Activated CD4-positive, alpha-beta memory T cell treated with anti-CD3 and anti-CD28 coated beads, Interleukin-2, amount 10 ng/mL, durations not matched to agents 7 days and 5 days (primary cell): ENCODE measurements at places on chromosomes 3 and 15.

DNA sequence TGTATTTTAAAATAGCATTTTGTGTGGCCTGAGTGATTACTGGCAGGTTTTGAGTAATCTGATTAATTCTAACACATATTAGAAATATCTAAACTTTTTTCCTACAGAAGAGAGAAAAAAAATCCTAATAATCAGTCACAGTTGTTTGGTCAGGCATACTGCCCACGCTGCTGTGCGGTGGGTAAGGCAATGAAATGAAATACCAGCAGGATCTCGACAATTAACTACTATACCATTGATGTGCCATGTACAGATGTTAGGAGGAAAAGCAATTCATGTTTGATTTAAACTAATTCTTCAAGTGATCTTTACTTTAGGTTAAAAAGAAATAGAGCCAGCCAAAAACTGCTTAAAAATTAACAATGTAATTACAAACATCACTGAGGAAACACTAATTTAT lies 5.2 kb downstream of the GRAMD2A start:
- H3K4me1 ChIP-seq, result no peaks in the 10 kb centered on the region
- no peak overlapping the region for H3K27ac ChIP-seq
- DNase-seq, result no peak
- no peaks in the 10 kb centered on the region for H3K36me3 ChIP-seq
- peaks cover 30% of the 10 kb centered on the region for H3K27me3 ChIP-seq
- no peak overlapping the region for H3K4me3 ChIP-seq

GRCh38 chr3:97736928-97737327 lies 27.6 kb upstream of the ARL6 start:
- no peaks in the 10 kb centered on the region for H3K4me1 ChIP-seq
- no peak overlapping the region for H3K27ac ChIP-seq
- H3K4me3 ChIP-seq, result no peak overlapping the region
- no peak for DNase-seq
- H3K36me3 ChIP-seq, result no peaks in the 10 kb centered on the region

DNA sequence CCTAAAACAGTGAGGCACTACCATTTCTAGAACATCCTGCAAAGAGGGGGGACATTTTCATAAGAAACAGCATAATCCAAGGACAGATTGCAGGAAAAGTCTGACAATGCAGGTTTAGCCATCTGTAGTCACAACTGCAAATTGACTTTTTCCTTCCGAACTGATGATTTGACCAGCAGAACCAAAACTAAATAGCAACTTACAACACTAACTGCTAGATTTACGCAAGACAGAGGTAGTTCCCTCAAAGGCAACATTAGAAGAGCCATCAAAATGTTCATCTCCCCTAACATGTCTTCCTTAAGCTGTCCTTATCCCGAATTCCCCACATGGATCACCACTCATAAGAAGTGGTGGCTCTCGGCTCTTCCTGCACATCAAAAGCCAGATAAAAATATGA lies 129.6 kb downstream of the GADL1 start:
- peaks cover 13% of the 10 kb centered on the region for H3K27me3 ChIP-seq
- no peaks in the 10 kb centered on the region for H3K36me3 ChIP-seq
- DNase-seq, result no peak
- no peak overlapping the region for H3K27ac ChIP-seq

GRCh38 chr3:122004991-122005565 lies 17.0 kb downstream of the ILDR1 start:
- H3K27ac ChIP-seq, result peak overlapping the region; percentile 33
- H3K4me3 ChIP-seq, result no peak overlapping the region
- peaks cover 47% of the 10 kb centered on the region for H3K4me1 ChIP-seq
- peaks cover 4% of the 10 kb centered on the region for H3K27me3 ChIP-seq
- H3K36me3 ChIP-seq, result peaks cover 4% of the 10 kb centered on the region

DNA sequence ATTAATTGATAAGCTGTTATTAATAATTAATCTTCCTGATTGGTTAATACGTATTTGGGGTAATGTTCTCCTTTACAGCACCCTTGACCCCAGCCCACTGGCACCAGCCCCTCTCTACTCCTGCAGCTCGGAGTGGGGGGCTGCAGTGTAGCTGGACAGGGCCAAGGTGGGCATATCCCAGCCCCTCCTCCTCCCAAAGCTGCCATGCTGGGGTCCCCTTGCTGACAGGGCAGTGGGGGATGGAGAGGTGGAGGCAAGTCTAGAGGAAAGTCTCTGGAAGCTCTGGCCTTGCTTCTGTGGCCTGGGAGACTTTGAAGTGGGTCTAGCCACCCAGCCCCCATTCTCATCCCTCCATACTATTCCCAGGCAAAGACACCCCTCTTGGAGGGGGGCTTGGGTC lies 35.8 kb downstream of the HCN4 start:
- H3K27me3 ChIP-seq, result no peaks in the 10 kb centered on the region
- H3K27ac ChIP-seq, result no peak overlapping the region
- no peak overlapping the region for H3K4me3 ChIP-seq
- H3K36me3 ChIP-seq, result no peaks in the 10 kb centered on the region
- no peaks in the 10 kb centered on the region for H3K4me1 ChIP-seq
- DNase-seq, result no peak
